ENCODE measurements at places on chromosomes 5 and 9. TPM values are rescaled to one million over a fixed set of nuclear protein-coding genes. Genes with fewer than 3 reads are reported as not detected.

GRCh38 chr5:57181154-57181553 is 7.3 kb downstream of the GPBP1 start:
- peak; percentile 28 for DNase-seq

DNA sequence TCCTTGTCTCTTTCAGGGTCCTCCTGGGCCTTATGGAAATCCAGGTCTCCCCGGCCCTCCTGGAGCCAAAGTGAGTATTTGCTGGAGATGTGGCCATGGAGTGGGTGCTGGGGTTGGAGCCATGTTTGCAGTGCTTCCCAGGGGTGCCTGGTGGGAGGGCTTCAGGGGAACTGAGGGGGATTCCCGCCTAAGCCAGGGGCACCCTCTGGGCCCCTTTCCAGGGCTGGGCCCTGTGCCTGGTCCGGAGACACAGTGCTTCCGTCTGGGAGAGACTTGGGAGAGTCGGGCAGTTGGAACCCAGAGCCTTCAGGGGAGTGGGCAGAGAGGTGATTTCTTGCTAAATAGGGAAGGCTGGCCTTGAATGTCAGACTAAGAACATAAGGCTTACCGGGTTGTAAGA is 27.7 kb downstream of the COL27A1 start:
- DNase-seq = no peak

- DNase-seq = no peak
Observed at GRCh38 chr9:126880947-126881332, 20.5 kb downstream of the ZBTB34 start.

GRCh38 chr5:170439223-170439943 is 50.2 kb upstream of the KCNMB1 start:
- DNase-seq = no peak

The FAM219A gene
- total RNA-seq = 13.9 TPM

The LEAP2 gene
- 8.8 TPM for total RNA-seq

DNA sequence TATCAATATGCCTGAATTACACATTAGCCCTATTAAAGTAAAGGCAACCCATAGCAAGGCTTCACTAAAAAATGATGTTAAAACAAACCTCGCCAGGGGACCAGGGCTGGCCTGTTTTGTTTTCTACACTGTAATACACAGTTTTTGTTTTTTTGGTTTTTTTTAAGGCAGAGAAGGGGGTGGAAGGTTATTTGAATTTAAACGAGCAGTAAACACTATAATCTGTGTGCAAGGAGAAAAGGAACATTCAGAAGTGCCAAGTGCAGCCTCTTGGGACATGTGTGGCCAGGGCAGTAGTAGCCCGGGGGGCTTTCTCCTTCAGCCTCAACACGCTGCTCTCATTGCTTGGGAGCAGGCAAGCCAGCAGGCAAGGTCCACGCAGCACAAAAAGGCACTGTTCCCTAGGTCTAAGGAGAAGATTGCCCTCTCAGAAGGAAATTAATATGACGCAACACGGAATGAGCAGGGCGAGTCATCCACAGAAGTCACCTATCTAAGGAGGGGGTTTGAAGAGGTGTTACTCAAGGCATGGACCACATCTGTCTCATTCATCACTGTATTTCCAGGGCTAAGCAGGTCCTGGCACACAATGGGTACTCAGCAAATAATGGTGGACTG is 16.2 kb downstream of the SIL1 start:
- no peak for DNase-seq

The SYK gene
- total RNA-seq = 0.76 TPM

The PCDHGA4 gene
- not detected for total RNA-seq

The ZDHHC11 gene
- total RNA-seq = 15.3 TPM

DNA sequence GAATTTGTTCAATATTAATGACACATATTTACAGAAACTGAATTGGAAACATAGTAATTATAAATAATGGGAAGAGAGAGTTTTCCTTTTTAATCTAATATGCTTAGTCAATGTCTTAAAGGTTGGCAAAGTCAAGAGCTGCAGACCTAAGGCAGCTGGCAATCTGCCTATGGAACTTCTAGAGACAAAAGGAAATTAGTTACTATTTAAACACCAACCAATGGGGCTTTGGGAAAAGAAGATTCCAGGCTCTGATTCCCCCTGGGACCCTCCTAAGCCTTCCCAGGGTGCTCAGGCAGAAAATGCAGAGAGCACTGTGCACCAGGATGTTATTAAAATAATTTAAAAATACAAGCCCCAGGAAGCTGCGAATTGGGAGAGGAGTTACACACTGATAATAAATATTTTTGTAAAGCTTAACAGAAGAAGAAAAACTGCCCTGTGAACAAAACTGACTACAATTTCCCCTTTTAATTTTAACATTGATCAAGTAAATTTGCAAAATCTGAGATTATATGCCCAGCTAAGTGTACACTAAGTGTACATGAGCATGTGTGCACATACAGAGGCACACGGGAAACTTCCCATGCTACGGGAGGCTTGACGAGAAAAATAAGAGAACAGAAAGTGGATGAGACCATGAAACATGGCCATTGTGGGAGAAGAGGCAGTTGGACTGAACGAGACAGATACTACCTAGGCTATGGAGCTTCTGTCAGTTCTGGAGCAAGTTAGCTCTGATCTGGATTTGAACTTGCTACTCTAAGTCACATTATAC is 77.4 kb upstream of the ADAMTS16 start:
- DNase-seq = no peak

The GPX3 gene
- total RNA-seq = not detected

- DNase-seq = no peak
Observed at GRCh38 chr5:170307575-170308465, 10.2 kb upstream of the LCP2 start.

DNA sequence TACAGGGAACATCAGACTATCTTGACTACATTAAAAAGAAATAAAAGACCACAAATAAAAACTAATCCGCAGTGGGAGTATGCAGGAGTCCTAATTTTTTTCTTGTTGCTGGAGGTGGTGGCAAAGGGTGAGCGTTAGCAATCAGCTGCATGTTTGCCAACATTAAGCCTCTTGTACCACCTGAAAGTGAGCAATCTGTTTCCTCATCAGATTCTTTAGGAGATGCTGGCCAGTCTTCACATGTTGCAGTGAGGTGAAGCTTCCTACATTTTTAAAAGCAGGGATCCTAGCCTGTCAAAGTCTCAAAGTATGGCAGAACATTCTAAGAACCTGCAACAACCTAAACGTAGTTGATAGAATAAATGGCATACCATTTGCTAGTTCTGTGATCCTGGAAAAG is 162.2 kb upstream of the MEF2C start:
- no peak for DNase-seq

The SPATA31A3 gene
- total RNA-seq = not detected

DNA sequence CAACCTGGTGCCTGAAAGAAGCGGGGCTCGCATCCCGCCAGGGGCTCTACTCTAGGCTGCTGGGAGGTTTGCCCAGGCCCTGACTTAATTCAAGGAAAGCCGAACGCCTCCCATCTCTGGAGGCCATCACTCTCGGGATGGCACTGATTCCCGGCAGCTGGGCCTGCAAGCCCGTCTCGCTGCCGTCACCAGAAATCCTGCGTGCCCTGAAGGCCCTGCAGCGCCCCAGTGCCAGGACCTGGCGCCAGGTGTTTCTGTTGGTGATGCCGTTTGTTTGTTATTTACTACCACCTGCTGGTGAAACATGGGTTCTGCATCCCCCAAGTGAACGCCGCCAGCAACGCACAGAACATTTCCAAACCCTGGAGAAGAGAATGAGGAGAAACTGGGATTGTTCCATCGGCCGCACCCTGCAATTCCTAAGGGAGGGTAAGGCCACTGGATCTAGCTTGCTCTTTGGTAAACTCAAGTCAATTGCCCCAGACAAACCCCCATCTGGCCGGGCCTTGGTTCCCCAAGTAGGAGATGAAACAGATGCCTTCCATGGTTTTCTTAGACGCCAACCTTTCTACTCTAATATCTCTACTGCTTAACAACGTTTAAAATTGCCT is 77.9 kb downstream of the AK8 start:
- DNase-seq = peak; percentile 69

Data from CD4-positive, alpha-beta memory T cell (primary cell).